ENCODE measurements at places on chromosomes 4 and X. TPM values are rescaled to one million over a fixed set of nuclear protein-coding genes. Genes with fewer than 3 reads are reported as not detected.

DNA sequence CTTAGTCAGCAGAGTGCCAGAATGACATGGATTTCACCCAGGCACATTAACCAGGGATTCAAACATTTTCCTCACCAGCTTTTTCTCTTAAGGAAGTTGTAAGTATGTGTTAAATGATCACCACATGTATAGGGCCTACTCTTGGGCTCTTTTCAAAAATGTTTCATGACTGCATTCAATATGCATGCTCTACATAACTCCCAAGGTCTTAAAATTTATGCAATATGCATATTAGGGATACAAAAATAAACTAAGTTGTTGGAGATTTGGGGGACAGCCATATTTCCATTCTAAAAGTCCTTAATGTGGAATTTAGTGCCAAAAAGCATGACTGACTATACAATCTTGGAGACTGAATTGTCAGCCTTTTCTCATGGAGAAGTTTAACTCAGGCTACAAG is 25.0 kb upstream of the TRPC5OS start:
- DNase-seq: no peak

GRCh38 chr4:39469429-39470077 is 10.7 kb downstream of the LIAS start:
- DNase-seq: no peak

The MMAA gene
- 3.9 TPM for total RNA-seq

GRCh38 chr4:164177153-164177552 is 576.8 kb upstream of the SMIM31 start:
- DNase-seq: no peak

DNA sequence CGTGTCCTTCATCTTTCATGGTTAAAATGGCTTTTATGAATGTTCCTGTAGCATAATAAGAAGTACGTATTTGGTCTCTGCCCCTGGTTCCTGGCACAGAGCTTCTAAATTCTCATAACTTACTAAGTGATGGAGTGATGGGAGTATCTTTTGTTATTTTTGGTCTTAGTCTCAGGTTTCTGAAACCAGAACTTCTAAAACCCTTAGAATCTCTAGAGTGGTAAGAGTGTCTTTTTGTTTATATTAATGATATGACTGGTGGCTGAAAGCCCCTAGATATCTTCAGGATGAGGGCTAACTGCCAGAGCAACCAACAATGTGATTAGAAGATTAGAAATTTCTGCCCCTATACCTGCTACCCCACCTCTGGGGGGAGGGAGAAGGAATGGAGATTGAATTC is 45.8 kb upstream of the BBS12 start:
- no peak for DNase-seq

DNA sequence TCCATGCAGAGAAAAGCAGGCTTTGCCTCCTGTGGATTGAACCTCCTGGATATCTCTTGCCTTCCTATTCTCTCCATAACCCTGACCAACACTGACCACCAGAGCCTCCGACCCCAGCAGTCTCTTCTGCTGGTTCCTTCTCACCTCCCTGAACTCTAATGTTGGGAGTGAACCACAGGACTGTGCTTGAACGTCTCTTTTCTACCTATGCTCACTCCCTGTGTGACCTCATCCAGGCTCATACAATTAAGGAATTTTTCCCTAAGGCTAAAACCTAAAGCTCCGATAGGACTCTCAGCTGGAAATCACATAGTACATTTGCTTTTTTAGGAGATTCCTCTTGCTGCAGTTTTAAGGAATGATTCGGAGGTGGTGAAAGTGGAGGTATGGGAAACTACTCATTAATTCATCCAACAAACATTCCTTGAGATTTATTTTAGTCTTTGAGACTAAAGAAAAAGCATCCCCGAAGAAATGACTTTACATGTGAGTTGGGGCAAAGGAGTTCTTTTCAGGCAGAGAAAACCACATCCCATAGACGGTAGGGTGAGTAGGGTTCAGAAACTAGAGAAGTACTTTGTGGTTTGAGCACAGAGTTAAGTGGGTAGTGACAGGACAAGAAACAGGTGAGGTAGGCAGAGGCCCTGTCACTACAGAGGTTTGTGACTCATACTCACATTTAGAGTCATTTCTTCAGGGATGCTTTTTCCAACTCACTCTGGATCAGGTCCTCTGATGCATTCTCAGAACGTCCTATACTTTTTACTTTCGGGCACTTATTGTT is 30.8 kb downstream of the NDNF start:
- DNase-seq: no peak

The CXorf65 gene
- total RNA-seq: not detected

All from vagina (tissue), 2 donors.